ENCODE measurements at places on chromosomes 4 and X. TPM values are rescaled to one million over a fixed set of nuclear protein-coding genes. Genes with fewer than 3 reads are reported as not detected.

GRCh38 chr4:167890226-167890625 is 202.1 kb upstream of the ANXA10 start:
- no peak for DNase-seq

- DNase-seq: no peak
These were observed 71.5 kb downstream of the IRF2 start for GRCh38 chr4:184402740-184403383.

DNA sequence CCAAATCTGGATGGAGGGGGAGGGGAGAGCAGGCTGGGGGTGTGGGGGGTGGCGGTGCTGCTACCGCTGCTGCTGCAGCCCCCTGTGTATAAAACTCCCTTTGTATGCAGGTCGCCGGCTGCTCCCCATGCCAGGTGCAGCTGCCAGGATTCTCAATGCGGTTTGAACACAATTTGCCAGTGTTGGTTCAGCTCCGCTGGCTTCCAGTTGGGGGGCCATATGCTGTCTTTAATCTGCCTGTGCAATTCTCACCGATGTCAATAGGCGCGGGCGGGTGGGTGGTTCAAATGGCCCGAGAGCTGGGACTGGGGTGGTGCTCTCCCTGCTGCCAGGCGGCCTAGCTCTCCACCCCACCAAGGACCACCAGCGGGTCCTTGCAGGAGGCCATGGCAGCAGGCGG is 257.6 kb downstream of the BCOR start:
- no peak for DNase-seq

DNA sequence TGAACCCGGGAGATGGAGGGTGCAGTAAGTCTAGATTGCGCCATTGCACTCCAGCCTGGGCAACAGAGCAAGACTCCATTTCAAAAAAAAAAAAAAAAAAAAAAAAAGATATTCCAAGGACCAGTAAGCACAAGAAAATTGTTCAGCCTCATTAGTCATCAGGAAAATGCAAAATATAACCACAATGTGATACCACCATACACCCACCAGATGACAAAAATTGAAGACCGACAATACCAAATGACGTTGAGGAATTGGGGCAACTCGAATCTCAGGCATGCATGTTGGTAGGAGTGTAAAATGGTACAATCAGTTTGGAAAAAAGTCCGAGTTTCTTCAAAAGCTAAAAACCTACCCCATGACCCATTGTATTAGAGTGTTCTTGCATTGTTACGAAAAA is 130.2 kb upstream of the FAM9B start:
- no peak for DNase-seq

DNA sequence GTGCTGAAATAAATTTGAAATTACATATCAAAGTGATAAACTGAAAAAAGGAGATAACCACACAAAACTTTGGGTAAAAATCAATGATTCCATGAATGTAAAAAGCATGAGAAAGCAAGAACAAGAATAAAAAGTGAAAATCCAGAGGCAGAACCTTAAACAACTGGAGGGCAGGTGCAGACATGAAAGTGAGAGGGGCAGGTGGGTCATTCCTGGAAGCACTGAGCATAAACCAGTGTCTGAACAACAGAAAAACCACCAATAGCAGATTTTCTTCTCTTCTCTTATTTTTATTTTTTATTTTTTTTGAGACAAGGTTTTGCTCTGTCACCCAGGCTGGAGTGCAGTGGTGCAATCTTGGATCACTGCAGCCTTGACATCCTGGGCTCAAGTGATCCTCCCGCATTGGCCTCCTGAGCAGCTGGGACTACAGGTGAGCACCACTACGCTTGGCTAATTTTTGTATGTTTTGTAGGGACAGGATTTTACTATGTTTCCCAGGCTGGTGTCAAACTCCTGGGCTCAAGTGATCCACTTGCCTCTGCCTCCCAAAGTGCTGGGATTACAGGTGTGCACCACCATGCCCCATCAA is 46.8 kb upstream of the GPR78 start:
- no peak for DNase-seq

DNA sequence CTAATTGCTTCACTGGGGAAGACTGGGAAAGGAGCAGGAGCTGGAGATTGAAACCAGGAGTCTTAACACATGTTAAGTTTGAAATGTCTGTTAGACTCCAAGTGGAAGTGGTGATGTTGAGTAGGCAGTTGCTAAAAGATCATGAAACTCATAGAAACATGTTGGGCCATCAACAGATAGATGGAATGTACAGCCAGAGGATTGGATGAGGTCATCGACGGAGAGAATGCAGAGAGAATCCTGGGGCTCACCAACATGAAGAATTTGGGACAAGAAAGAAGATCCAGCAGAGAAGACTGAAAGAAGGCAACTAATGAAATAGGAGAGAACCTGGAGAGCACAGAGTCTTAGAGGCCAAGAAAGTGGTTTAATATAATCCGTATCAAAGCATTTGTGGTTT is 19.4 kb upstream of the TSPAN5 start:
- DNase-seq: no peak

The PAGE3 gene
- total RNA-seq: not detected

The LETM1 gene
- 23.7 TPM for total RNA-seq

The ATOH1 gene
- not detected for total RNA-seq

The GDPD2 gene
- total RNA-seq: not detected
